ENCODE measurements at places on chromosomes 12 and 14.

GRCh38 chr12:124332058-124332672, 37.3 kb downstream of the RFLNA start:
- no peak for DNase-seq

DNA sequence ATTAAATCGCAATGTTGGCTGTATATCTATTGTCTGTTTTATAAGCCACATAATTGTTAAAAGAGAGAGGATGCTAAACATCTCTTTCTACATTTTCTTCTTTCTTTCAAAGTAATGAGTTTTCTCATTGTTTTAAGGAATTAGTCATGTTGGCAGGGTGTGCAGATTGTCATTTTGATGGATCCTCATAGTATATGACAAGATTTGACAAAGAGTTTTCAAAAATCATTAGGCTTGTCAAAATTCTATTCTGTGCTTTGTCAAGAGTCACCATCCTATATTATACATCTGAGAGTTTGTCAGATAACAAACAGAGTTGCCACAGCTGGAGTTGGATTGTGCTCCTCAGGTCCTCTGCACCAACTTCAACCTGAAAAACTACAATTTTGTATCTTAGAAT, 35.4 kb upstream of the APPL2 start:
- no peak for DNase-seq

DNA sequence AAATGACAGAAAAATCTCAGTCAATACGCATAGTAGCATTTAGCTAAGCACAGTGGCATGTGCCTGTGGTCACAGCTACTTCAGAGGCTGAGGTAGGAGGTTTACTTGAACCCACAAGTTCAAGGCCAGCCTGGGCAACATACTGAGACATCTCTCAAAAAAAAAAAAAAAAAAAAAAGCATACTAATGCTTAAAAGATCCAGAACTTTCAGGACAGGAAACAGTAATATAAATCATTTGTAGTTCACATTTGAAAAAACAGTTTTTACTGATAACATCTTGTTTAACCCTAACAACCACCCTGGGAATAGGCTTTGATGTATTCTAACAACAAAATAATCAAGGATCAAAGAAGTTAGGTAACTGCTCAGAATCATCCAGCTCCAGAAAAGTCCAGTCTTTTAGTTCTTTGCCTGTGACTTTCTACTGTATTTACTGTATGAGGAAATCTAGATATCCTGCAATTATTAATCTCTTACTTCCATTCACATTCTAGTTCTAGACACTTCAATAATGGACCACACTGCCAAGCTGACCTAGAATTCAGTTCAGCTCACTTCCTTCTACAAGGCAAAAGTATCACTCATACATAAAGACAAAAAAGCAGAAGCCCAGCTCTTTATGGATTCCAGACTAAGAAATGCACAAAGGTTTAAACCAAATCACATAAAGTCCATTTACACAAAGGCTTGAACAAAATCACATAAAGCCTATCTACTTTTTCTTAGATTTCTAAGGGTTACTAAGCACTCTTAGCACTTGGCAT, 28.5 kb downstream of the PAWR start:
- DNase-seq: no peak

GRCh38 chr14:59629444-59630287, 53.1 kb upstream of the CCDC175 start:
- DNase-seq: no peak

DNA sequence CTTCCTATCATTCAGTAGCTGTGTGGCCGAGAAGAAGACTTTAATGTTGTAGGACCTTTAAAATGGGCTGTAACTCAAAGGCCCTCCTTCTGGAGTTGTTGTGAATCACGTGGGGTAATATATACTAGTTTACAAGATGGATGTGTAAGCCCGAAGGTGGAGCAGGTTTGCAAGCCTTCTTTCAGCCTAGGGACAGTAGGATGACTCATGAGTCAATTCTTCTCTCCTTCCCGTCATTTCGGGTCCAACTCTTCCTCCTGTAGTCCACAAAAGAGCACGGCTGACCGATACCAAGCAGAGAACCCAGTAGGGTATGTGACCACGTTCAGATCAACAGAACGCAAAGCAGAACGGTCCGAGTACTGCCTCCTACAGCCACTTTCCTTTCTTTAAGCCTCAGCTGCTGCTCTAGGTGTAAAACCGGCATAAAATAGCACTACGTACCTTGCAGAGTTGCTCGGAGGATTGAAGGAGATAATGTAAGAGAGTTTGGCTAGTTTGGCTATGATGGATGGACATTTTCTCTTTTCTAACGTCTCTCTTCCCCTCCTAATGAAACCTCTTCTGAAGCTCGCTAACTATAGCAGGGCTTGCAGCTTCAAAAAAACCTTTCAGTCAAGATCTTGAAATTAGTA, 1.3 kb upstream of the RASSF3 start:
- DNase-seq: no peak

GRCh38 chr12:30595742-30596141, 99.9 kb downstream of the IPO8 start:
- DNase-seq: no peak

- DNase-seq: no peak
These were observed 38.7 kb upstream of the DUSP6 start for GRCh38 chr12:89390802-89391673.

DNA sequence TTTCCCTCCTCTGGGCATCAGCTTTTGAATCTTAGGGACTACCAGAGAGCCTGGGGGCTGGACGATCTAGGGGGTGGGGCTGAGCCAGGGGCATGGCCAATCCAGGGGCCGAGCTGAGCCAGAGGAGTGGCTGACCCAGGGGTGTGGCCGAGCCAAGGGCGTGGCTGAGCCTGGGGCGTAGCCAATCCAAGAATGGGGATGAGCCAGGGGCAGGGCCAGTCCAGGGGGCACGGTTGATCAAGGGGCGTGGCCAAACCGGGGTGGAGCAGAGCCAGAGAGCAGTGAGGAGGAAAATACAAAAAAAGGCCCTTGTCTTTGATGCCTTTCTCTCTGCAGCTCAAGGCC, 219.3 kb upstream of the NOS1 start:
- DNase-seq: no peak

- DNase-seq: peak; percentile 1
These were observed 4.8 kb downstream of the GUCY2C start for GRCh38 chr12:14691560-14691959.

DNA sequence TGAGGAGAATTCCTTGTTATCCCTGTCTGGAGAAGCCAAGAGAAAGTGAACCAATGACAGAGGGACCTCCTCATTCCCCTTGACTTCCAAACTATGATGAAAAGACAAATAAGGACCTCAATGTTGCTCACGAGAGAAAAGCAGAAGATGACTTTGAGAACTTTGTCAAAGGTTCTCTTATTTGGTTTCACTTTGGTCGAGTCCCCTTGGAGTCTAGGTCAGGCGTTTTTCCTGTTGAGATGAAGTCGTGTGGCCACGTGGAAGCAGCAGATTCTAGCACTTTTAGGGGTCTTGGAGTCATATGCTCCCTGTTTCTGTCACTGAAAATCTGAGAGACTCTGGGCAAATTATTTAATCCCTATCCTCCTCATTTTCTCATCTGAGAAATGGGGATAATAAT, 33.8 kb upstream of the COL2A1 start:
- DNase-seq: no peak

DNA sequence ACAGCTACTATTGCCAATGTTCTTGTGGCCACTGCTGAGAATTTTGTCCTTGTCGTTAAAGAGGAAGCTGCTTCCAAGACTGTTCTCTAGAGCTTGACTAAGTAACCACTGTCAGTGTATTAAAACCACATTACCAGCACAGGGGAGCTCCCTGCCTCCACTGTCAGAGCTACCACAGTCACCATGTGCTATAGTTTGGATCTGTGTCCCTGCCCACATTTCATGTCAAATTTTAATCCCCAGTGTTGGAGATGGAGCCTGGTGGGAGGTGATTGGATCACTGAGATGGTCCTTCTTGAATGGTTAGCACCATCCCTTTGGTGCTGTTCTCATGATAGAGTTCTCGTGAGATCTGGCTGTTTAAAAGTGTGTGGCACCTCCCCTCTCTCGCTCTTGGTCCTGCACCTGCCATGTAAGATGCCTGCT, 23.2 kb upstream of the RAP1B start:
- no peak for DNase-seq

GRCh38 chr12:75721796-75722195, 210.4 kb upstream of the KRR1 start:
- DNase-seq: no peak

- peak; percentile 48 for DNase-seq
These were observed 78.6 kb downstream of the CCDC60 start for GRCh38 chr12:119412811-119413794.

Data from hypothalamus (tissue), 51 donors.